ENCODE measurements at places on chromosomes 2 and 18.

GRCh38 chr18:9809697-9810096, 76.1 kb upstream of the TXNDC2 start:
- DNase-seq: no peak

- DNase-seq: no peak
Observed at GRCh38 chr2:18837240-18837639, 247.9 kb upstream of the NT5C1B start.

GRCh38 chr2:218344090-218344754, 12.4 kb upstream of the CATIP start:
- DNase-seq: peak; percentile 43

DNA sequence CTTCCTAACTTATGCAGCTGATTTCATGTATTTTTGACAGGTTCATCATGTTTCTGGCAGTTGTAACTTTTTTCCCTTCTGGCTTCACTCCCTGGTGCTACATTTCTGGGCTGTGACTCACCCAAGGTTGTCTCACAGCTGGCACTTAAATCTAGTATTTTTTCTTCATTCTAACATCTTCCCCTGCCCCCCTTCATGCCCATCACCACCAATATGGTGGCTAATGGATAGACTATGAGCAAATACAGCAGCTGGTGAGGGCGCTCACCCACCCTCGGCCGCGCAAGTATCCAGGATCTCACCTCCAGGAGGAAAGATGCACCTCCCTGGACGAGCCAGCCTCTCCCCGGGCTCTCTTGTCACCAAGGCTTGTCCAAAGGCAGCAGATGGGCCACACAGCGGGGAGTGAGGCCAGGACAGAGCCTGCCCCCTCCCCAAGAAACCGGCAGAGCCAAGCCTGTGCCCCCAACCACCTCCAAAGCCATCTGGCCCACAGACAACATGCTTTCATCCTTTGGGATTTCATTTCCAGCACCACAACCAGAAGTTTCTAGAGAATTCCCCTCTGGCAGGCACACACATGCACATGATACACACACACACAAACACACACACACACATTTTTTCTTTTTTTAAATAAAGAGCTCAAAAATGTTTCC, 39.1 kb downstream of the ATOH8 start:
- DNase-seq: peak; percentile 80

DNA sequence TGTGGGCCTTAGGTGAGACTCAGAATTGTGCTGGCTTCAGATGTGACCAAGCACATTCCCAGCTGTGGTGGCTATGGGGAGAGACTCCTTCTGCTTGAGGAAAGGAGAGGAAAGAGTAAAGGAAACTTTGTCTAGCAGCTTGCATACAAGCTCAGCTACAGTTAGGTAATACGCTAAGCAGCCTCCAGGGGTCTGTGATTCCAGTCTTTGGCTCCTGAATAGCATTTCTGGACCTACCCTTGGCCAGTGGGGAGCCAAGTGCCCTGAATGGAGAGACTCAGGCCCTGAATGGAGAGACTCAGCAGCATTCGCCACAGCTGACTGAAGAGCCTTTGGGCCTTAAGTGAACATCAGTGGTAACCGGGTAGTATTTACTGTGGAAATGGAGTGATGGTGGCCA, 227.4 kb upstream of the CDH7 start:
- no peak for DNase-seq

DNA sequence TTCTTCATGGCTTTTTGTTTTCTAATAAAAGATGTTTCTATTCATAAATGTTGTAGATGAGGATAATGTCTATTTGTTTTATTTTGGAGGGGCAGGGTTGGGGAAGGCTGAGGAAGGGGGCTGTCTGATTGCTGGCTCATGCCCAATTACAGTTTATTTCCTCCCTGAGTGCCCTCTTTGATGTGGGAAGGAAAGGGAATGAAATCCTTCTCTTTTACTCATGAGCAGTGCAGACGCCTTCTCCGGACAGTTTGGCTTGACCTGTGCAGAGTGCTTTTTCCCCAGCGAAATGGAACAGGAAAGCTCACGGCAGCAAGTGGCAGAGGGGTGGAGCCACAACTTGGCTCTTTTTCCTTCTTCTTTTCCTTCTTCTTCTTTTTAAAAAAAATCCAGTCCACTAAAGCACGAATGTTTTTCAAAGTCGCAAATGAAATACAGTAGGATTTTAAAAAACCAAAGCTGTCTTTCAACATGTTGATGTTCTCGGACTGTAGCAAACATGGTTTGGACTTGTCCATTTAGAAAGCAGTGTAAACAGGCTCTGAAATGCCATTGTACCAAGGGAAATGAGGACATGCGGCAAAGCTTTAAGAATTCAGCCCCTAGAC, 34.5 kb downstream of the RAB31 start:
- peak; percentile 80 for DNase-seq

GRCh38 chr2:204885747-204886146, 340.5 kb downstream of the PARD3B start:
- DNase-seq: peak; percentile 5

DNA sequence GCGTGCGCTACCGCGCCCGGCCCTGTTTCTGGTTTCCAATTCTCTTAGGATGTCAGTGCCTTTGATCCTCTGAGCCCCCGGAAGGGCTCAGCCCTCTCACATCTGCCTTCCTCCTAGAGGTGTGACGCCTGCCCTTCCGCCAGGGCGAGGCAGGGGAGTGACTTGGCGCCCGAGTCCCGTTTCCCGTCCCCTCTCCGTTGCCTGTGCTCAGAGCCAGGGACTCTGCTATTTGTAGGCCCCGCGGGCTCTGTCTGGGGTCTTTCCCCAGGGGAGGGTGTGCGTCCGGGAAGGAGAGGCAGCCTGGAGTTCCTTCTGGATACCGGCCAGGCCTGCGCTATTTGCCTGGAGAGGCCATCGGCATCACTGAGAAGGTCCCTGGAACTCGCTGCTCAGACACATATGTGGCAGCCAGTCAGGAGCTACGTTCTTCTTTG, 103.7 kb upstream of the TAF1B start:
- no peak for DNase-seq

GRCh38 chr18:39586741-39587140, 2021.1 kb upstream of the CELF4 start:
- DNase-seq: no peak

DNA sequence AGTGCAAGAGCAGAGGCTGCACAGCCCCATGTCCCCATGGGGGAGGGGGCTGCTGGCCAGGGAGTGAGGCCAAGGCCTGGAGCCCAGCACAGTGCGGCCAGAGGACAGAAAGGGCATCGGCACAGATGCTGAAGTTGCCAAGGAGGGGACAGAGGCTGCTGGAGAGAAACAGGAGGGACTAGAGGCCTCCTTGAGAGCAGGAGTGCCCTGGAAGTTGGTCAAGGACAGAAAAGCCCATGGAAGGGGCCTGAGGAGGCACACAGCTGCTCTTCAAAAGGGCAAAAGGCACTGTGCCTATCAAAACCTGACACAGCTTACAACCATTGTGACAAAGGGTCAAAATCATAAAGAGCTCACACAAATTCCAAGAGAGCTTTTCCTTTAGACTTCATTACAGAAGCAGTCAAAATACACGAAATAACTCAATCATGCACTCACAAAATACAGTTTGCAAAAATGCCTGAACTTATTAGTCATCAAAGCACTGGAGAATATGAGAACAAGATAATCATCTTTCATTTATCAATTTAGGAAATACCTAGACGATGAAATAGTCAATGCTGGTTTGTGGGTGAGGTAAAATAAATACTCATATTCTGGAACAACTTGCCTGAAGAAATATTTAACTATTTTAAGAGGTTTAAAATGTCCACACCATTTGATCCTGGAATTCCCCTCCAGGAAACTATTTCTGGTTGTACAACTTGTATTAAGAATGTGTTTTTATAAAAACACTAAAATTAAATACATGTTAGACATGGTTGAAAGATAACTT, 79.6 kb downstream of the USP40 start:
- DNase-seq: peak; percentile 90

- DNase-seq: no peak
Observed at GRCh38 chr2:167001165-167001564, 112.9 kb downstream of the XIRP2 start.

DNA sequence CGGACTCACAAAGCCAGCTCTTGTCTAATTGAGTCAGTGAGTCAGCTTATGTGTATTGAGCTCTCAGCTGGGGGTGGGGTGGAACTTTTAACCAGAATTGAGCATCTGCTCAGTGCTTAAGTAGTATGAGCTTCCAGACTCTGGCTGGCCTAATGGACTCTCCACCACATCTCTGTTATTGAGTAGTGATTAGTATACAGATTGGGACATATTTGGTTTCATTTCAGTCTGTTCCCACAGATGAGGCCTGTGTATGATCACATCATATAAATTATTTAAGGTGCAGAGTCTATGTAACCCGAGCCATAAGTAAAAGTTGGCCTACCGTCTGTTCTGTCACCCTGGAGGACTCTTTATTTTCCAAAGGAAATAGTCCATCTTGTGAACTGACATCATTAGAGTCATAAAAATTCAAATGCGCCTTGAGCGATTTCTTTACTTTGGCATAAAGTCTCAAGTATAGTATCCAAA, 152.1 kb downstream of the THSD7B start:
- no peak for DNase-seq

- DNase-seq: no peak
Observed at GRCh38 chr2:60507211-60507965, 46.1 kb downstream of the BCL11A start.

DNA sequence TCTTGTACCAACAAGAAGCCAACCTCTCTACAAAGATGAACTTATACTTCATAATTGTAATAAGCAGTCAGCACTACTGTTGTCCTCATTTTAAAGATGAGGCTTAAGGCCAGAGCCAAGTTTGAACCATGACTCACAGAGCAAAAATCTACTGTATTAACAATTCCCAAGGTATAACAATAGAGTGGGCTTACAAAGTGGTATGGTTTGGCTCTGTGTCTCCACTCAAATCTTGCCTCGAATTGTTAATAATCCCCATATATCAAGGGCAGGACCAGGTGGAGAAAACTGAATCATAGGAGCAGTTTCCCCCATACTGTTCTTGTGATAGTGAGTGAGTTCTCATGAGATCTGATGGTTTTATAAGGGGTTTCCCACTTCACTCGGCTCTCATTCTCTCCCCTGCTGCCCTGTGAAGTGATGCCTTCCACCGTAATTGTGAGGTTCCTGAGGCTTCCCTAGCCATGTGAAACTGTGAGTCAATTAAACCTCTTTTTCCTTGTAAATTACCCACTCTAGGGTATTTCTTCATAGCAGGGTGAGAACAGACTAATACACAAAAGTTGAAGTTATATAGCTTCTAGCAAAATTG, 19.5 kb downstream of the MRPL44 start:
- peak; percentile 56 for DNase-seq

DNA sequence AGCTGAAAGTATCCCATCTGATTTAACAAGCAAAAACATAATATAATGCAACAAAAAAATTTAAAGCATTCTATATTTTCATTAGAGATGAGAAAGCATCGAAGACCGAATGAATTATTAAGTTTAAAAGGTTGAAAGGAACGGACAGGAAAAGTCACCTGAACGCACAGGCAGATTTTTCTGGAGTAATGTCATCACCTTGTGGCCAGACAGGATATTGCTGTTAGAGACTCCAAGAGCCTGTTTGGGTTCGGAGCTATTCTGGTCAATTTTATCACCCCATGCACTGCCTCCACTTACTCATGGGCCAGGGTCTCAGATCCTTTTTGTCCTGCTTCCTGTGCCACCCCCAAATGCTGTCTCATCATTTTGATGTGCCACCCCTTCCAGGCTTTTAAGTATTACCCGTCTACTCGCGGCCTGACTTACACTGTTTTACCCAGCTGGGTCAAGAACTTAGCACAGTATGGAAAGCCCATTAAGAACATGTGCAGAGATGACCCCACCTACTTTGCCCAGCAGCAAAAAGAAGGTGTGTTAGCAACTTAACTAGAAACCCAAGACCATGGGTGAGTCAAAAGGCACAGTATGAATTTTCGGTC, 27.3 kb downstream of the GKN2 start:
- peak; percentile 61 for DNase-seq

Data from M059J (cell line).